ENCODE measurements at places on chromosomes 2 and 18. TPM values are rescaled to one million over a fixed set of nuclear protein-coding genes. Genes with fewer than 3 reads are reported as not detected.

DSC3 gene
- not detected for polyA plus RNA-seq

RAD51AP2 gene
- polyA plus RNA-seq = not detected

STARD6 gene
- not detected for polyA plus RNA-seq

DNA sequence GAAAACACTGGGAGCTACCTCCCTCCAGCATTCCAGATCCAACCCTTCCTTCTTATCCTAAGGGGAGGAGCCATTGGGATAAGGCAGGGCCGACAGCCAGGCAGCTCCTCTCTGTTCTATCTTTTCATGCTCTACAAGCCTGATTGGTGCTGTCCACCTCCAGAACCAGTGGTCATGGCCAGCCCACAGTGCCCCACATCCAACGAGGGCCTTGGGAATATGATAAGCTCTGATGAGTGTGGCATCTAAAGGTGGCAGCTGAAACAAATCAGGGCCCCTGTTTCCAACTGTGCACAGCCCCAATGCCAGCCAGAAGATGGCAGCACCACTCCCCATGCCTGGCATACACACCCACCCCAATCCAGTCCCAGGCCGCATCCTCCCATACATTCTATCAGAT lies 329.3 kb downstream of the C1D start:
- DNase-seq = peak; percentile 18

DNA sequence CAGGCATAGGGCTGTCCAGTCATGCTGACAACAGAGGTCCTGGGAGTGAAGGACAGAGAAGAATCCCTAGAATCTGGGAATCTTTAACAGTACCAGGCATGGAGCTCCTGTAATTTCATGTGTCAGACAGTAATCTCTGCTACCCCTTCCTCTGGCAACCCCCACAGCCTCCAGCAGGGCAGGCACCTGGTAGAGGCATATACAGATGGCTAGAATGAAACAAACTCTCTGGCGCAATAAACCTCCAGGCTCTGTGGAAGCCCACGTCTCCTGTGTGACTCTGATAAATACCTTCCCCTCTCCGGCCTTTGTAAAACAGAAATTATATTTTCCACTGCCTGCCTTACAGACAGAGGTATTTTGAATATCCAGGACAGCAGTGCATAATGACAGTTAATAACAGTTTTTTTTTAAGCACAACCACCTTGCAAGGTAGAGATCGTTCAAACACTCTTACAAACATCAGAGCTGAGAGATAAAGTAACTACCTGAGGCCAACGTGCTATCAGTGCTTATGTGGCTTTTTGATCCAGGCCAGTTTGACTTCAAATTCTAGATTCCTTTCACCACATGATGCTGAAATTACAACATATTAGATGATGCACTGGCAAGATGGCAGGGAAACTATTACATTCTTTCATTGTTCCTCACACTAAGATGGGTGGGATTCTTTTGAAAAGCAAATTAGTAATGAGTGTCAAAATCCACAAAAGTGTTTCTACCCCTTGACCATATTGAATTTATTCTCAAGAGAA lies 47.7 kb upstream of the TMEM247 start:
- DNase-seq = no peak

- DNase-seq = peak; percentile 90
Measured at GRCh38 chr2:66569321-66569851, 134.5 kb downstream of the MEIS1 start.

All from kidney (tissue), 22 donors.